ENCODE measurements at places on chromosomes 5 and 9. TPM values are rescaled to one million over a fixed set of nuclear protein-coding genes. Genes with fewer than 3 reads are reported as not detected.

- DNase-seq, result no peak
These were observed 73.8 kb downstream of the JAKMIP2 start for GRCh38 chr5:147708708-147709107.

EQTN gene
- 0.74 TPM for total RNA-seq

IL4 gene
- total RNA-seq, result not detected

DNA sequence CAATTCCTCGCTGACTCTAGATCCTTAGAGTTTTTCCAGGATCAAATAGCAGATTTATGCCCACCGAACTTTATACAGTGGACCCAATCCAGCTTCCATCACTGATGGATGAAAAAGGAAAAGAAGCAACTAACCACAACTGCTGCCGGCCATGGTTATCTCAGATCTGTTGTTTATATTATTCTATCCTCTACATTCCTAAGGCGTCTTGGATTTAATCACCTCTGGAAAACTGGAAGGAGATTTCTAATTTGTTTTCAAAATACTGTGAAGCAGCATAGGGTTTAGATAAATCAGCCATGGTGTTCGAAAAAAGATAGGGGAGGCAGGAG is 663 bp upstream of the ZNF366 start:
- no peak for DNase-seq

DNA sequence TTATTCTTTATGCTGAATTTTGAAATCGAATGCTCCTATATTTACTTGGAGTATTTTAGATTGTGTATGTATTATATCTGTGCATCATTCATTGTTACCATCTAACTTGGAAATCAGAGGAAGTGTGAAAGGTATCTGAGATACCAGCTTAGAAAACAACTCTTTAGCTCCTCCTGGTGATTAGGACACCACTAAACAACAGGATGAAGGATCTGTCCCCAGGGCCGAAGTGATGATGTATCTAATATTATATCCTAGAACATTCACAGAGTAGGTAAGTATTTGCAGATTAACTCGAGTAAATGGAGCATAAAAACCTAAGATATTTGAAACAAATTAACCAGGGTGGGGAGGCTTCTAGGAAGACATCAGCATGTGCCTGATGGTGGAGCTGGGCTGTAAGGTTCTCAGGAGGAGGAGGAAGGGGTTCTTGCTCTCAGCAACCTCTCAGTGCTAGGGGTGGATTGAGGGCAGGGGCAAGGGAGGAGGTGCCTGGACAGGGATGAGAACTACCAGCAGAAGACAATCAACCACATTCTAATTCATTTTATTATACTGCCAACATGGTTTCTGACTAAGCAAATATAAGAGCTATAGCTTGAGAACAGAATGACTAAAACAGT is 2.6 kb upstream of the NFIL3 start:
- no peak for DNase-seq

DNA sequence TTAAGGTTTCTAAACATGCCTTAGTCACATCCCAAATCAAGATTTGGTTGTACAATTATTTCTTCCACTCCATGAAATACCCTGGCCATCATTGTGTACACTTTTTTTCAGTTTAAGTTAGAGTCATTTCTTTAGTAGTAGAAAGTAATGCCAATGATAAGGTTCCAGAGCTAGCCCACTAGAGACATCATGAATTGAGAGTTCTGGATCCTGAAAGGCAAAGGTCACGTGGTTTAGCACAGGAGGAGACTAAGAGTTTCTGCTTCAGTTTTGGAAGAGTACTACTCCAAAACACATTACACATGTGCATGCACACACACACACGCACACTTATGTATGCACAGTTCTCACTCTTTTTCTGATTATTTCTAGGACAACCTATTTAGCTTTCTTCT is 4.8 kb upstream of the SREK1 start:
- DNase-seq, result no peak
